ENCODE measurements at places on chromosomes 12 and 14.

DNA sequence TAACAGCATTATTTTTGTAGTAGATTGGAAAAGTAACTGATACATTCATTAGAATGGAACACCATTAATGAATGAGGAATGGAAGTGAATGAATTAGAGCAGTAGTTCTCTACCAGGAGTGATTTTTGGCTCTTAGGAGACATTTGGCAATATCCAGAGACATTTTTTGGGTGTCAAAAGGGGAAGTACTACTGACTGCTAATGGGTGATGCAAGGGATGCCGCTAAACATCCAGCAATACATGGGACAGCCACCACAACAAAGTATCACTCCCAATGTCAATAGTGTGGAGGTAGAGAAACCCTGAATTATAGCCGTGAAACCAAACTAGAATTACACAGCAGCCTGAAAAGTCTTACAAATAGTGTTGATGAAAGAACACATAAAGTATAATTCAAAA lies 1.5 kb downstream of the CHURC1 start:
- peak; percentile 84 for DNase-seq
- H3K4me1 ChIP-seq, result peaks cover 21% of the 10 kb centered on the region
- peaks cover 2% of the 10 kb centered on the region for H3K27me3 ChIP-seq
- peaks cover 7% of the 10 kb centered on the region for H3K36me3 ChIP-seq
- peak overlapping the region; percentile 89 for H3K4me3 ChIP-seq

DNA sequence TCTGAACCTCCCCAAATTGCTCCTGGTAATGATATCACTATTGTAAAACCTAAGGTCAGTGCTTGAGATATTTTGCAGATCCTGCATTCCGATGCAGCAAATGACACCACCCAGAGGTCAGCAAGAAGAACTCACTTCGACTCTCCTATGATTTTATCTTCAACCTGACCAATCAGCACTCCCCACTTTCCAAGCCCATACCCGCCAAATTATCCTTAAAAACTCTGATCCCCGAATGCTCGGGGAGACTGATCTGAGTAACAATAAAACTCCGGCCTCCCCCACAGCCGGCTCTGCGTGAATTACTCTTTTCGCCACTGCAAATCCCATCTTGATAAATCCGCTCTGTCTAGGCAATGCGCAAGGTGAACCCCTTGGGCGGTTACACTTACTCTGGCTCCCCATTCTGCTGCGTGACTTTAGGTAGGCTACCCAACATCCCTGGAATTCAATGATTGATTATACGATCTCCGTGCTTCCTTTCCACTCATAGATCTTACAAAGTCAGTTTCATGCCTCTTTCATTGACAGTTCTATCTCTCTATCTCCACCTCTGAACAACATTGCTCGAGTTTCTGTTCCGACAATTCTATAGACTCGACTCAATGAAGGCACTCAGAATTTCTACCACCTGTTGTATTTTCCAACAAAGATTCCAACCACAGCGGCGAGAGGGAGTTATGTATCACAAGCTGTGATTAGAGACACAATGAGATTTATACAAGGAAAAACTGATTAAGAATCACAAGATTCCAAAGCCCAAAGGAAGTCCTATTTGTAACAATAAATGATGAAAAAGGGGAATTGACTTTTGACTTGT lies 939 bp downstream of the NPC2 start:
- peak; percentile 56 for DNase-seq
- no peaks in the 10 kb centered on the region for H3K27me3 ChIP-seq
- no peaks in the 10 kb centered on the region for H3K36me3 ChIP-seq
- H3K27ac ChIP-seq, result peak overlapping the region; percentile 90
- H3K4me3 ChIP-seq, result peak overlapping the region; percentile 86

GRCh38 chr12:108432423-108433121 lies 82.5 kb upstream of the FICD start:
- no peaks in the 10 kb centered on the region for H3K4me1 ChIP-seq
- no peaks in the 10 kb centered on the region for H3K27me3 ChIP-seq
- no peak for DNase-seq
- no peak overlapping the region for H3K4me3 ChIP-seq
- H3K27ac ChIP-seq, result no peak overlapping the region
- H3K36me3 ChIP-seq, result no peaks in the 10 kb centered on the region

DNA sequence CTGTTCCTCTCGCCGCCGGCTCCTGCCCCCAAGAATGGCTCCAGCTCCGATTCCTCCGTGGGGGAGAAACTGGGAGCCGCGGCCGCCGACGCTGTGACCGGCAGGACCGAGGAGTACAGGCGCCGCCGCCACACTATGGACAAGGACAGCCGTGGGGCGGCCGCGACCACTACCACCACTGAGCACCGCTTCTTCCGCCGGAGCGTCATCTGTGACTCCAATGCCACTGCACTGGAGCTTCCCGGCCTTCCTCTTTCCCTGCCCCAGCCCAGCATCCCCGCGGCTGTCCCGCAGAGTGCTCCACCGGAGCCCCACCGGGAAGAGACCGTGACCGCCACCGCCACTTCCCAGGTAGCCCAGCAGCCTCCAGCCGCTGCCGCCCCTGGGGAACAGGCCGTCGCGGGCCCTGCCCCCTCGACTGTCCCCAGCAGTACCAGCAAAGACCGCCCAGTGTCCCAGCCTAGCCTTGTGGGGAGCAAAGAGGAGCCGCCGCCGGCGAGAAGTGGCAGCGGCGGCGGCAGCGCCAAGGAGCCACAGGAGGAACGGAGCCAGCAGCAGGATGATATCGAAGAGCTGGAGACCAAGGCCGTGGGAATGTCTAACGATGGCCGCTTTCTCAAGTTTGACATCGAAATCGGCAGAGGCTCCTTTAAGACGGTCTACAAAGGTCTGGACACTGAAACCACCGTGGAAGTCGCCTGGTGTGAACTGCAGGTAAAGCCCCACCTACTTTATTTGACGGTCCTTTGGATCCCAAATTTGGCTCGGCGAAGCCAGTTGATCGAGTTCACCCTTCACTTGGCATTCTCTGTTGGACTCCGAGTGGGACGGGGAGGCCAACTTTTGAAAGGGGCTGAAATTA lies 1.5 kb downstream of the WNK1 start:
- H3K27ac ChIP-seq, result peak overlapping the region; percentile 78
- peak overlapping the region; percentile 94 for H3K4me3 ChIP-seq
- peaks cover 58% of the 10 kb centered on the region for H3K4me1 ChIP-seq
- H3K36me3 ChIP-seq, result no peaks in the 10 kb centered on the region
- peak; percentile 51 for DNase-seq

GRCh38 chr12:102300824-102301461 lies 103.3 kb upstream of the PMCH start:
- H3K36me3 ChIP-seq, result no peaks in the 10 kb centered on the region
- no peak overlapping the region for H3K27ac ChIP-seq
- no peaks in the 10 kb centered on the region for H3K4me1 ChIP-seq
- no peaks in the 10 kb centered on the region for H3K27me3 ChIP-seq
- H3K4me3 ChIP-seq, result no peak overlapping the region

DNA sequence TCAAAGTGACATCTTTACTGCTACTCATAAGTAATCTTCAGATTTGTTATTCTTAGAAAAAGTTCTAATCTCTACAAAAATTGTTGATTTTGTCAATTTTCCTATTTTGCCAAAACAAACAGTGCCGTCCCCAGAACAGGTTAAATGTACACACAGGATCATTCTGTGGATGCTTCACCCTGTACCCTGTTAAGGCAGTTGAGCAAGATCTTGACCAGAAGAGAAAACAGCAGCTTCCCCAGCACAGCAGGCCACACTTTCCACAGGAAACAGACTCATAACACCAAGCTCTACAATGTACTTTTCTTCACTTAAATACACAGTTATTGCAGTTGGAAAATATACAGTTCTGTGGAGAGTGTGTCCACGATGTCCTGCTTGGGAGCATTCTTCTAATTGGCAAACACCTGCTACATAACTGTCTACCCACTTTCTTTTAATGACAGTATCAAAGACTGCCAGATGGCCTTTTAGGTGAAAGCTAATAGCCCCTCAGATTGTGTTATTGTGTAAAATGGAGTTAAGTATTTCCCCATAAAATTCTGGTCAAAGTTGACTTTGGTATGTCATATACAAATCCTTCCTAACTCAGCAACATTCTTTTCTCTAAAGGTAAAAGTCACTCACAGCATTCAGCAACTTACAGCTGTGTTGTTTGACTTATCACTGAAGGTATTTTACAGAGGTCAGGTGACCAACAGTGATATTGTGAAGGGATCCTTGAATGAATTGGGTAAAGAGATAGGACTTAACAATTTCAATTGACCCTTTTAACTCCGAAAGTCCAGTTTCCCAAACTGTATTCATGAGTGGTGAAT lies 77.0 kb downstream of the SEC23A start:
- no peak for DNase-seq
- H3K36me3 ChIP-seq, result peaks cover 14% of the 10 kb centered on the region
- H3K27ac ChIP-seq, result no peak overlapping the region
- no peaks in the 10 kb centered on the region for H3K4me1 ChIP-seq
- H3K4me3 ChIP-seq, result no peak overlapping the region

- no peaks in the 10 kb centered on the region for H3K27me3 ChIP-seq
- peak; percentile 33 for DNase-seq
- H3K36me3 ChIP-seq, result no peaks in the 10 kb centered on the region
- H3K27ac ChIP-seq, result no peak overlapping the region
Observed at GRCh38 chr12:27094726-27095125, 12.3 kb upstream of the C12orf71 start.

GRCh38 chr12:93676408-93677194 lies 574 bp upstream of the CRADD start:
- H3K27me3 ChIP-seq, result no peaks in the 10 kb centered on the region
- H3K27ac ChIP-seq, result no peak overlapping the region
- no peak for DNase-seq
- H3K4me1 ChIP-seq, result peaks cover 13% of the 10 kb centered on the region

DNA sequence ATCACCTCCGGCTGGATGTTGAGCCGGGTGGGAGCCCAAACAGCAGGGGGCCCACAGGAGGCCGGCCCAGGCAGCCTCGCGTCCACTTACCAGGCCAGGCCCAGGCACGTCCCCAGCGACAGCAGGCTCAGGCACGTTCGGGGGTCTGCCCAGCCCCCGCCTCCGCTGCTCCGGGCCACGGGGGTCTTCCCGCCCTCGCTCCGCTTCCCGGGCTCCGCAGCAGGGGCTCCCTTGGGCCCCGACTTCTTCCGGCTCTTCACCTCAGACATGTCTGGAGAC lies 216 bp downstream of the IKBIP start:
- H3K36me3 ChIP-seq, result peaks cover 21% of the 10 kb centered on the region
- peaks cover 63% of the 10 kb centered on the region for H3K4me1 ChIP-seq
- H3K27ac ChIP-seq, result peak overlapping the region; percentile 71
- no peaks in the 10 kb centered on the region for H3K27me3 ChIP-seq

DNA sequence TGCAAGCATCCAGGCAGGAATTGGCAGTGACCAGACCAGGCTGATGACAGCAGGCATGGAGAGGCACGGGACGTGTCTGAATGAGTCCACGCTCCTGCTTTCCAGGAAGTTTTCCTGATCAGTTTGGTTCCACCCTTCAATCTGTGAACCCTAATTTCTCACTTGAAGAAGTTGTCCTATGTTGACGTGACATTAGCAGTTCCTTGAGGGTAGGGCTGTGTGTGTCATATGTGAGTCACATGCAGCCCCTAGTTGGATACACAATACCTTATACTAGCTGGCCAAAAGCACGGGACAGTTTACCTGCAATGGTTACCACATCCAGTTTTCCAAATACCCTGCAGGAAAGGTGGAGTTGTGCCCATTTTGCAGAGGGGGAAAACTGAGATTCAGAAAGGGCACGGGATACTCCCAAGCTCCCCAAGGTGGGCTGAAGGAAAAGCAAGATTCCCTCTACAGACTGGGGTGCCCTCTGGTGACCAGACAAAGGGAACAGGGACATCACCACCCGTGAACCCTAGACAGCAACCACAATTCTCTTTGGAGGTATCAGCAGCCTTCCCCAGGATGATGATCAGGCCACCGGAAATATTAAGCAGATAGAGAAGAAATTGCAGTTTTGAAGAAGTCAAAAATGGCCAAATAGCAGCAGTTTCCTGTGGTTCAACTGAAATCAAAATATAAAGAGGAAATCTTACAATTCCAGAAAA lies 194.5 kb downstream of the PHETA1 start:
- H3K36me3 ChIP-seq, result no peaks in the 10 kb centered on the region
- peaks cover 87% of the 10 kb centered on the region for H3K4me1 ChIP-seq
- peak; percentile 85 for DNase-seq
- H3K27me3 ChIP-seq, result no peaks in the 10 kb centered on the region
- H3K27ac ChIP-seq, result peak overlapping the region; percentile 73

GRCh38 chr14:96817750-96818666 lies 20.8 kb downstream of the VRK1 start:
- no peaks in the 10 kb centered on the region for H3K27me3 ChIP-seq
- no peak overlapping the region for H3K4me3 ChIP-seq
- H3K27ac ChIP-seq, result no peak overlapping the region
- peaks cover 12% of the 10 kb centered on the region for H3K4me1 ChIP-seq

DNA sequence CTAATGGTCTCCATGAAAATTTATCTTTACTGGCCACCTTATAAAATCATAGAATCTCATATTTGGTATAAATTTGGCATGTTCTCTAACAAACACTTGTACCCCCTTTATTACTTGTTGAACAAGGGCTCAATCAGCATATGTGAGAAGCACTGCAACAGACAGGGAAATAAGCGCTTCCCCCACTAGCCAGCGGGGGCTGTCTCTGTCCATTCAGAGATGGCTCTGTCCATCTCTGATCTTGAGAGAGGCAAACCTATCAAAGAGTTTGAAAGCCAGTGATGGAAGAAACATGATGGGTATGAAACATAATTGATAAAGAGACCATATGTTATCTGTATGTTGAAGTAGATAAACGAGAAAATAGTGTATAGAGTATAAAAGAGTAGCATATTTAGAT lies 326.8 kb downstream of the PDZRN4 start:
- H3K36me3 ChIP-seq, result no peaks in the 10 kb centered on the region
- no peaks in the 10 kb centered on the region for H3K4me1 ChIP-seq
- H3K27ac ChIP-seq, result no peak overlapping the region
- DNase-seq, result no peak
- H3K27me3 ChIP-seq, result no peaks in the 10 kb centered on the region

- H3K27ac ChIP-seq, result no peak overlapping the region
- H3K27me3 ChIP-seq, result no peaks in the 10 kb centered on the region
Observed at GRCh38 chr14:46488374-46488773, 163.2 kb downstream of the RPL10L start.

DNA sequence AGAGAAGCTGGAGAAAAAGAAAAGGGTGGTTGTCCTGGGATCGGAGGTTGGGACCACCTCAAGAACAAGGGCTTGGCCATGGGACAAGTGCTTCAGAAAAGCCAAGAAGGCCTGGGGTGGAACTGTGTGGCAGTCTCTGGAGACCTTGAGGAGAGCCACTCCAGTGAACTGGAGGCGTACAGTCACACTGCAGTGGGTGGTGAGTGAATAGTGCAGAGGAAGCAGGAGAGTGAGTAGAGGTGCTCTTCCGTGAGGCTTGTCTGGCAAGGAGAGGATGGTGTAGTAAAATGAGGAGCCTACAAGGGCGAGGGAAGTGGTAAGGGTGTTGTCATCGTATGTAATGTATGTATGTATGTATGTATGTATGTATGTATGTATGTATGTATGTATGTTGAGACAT lies 20.9 kb downstream of the RASSF3 start:
- no peaks in the 10 kb centered on the region for H3K27me3 ChIP-seq
- H3K27ac ChIP-seq, result no peak overlapping the region
- H3K4me3 ChIP-seq, result no peak overlapping the region
- H3K4me1 ChIP-seq, result peaks cover 56% of the 10 kb centered on the region
- DNase-seq, result peak; percentile 17

- H3K27ac ChIP-seq, result no peak overlapping the region
- no peaks in the 10 kb centered on the region for H3K4me1 ChIP-seq
- no peak for DNase-seq
- H3K4me3 ChIP-seq, result no peak overlapping the region
Observed at GRCh38 chr14:65396082-65396910, 16.2 kb upstream of the FUT8 start.

GRCh38 chr12:2297004-2297403 lies 244.2 kb downstream of the CACNA1C start:
- no peak overlapping the region for H3K27ac ChIP-seq
- no peak overlapping the region for H3K4me3 ChIP-seq
- H3K4me1 ChIP-seq, result peaks cover 44% of the 10 kb centered on the region
- no peak for DNase-seq
- no peaks in the 10 kb centered on the region for H3K27me3 ChIP-seq
